Left renal cortex interstitium (tissue), 4 donors: ENCODE measurements at places on chromosomes 4 and X. TPM values are rescaled to one million over a fixed set of nuclear protein-coding genes. Genes with fewer than 3 reads are reported as not detected.

- DNase-seq = no peak
Measured at GRCh38 chrX:12269484-12269883, 131.2 kb downstream of the FRMPD4 start.

DNA sequence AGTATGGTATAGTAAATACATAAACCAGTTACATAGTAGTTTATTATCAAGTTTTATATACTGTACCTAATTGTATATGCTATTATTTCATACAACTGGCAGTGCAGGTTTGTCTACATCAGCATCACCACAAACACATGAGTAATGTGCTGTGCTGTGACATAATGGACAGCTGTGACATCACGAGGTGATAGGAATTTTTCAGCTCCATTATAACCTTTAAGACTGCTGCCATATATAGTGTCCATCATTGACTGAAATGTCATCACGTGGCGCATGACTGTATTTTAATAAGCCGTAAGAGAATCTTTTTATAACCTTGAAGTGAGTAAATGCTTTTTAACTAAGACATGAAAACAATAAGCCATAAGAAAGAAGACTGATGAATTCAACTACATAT is 44.8 kb upstream of the ANK2 start:
- no peak for DNase-seq

DNA sequence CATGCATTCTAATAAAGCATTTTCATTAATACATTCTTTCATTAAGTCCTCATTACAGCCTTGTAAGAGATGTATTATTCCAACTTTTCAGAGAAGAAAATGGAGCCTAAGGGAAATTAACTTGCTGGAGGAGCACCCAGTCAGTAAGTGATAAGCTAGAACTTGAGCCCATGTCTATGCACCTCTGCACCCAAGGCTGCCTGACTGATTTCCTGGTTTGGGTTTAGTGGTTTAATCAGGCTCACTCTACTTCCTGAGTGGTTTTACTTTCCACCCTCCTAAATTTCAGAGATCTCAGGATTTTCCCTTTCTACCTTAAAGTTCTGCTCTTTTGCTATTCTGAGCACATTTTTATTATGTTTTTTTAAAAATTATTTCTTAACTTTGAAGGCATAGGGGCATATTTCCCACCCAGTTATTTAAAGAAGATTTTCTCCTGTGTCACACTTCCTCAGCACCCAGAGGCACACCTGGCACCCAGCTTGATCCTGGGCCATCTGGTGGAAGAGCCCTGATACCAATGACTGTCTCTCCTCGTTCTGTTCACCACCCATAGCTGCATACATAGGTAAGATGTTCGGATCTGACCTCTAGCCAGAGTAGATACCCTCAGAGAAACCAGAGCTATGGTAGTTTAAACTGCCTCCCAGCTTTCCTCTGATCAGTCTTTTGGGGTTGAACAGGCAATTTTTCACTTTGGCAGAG is 10.4 kb downstream of the CORIN start:
- no peak for DNase-seq

DNA sequence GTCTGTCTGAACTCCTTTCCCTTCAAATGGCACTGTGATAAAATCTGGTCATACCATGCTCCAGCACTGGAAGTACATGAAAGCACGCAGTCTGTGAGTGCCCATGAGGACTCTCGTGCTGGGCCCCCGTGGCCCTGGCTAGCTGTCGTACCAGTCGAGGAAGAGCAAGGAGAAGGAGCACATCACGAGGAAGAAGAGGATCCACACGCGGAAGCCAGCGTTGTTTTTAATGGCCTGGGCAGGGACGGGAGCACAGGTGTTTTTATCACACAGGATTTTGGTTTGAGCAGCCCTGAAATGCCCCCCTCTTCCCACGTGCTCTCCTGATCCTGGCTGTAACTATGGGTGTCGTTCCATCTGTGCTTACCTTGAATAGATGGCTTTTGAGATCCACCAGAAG is 33.0 kb downstream of the NSG1 start:
- DNase-seq = no peak

- no peak for DNase-seq
Measured at GRCh38 chr4:166895771-166896170, 338.5 kb downstream of the SPOCK3 start.

SRP72 gene
- 126 TPM for polyA plus RNA-seq

ACSL1 gene
- 46.7 TPM for polyA plus RNA-seq

WFS1 gene
- 25.7 TPM for polyA plus RNA-seq

GUCY1B1 gene
- 70.8 TPM for polyA plus RNA-seq
